ENCODE measurements at places on chromosomes 6 and 20.

DNA sequence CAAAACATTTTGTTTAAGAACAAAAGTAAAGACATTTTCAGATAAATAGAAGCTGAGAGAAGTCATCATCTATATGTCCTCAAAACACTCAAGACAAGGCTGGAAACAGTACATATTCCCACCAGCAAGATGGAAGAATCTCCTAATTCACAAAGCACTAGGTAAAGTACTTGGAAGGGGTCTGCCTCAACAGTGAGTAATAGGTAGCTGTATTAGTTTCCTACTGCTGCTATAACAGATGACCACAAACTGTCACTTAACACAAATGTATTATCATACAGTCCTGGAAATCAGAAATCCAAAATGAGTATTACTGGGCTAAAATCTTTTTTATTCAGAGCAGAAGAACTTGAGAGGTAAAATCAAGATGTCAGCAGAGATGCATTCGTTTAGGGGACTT, 40.6 kb downstream of the ZKSCAN8 start:
- no peaks in the 10 kb centered on the region for H3K4me1 ChIP-seq
- peaks cover 8% of the 10 kb centered on the region for H3K27me3 ChIP-seq
- H3K4me3 ChIP-seq, result no peak overlapping the region
- no peak for DNase-seq

GRCh38 chr6:151324488-151324825, 66.9 kb downstream of the ZBTB2 start:
- peaks cover 75% of the 10 kb centered on the region for H3K27me3 ChIP-seq
- DNase-seq, result no peak
- H3K36me3 ChIP-seq, result no peaks in the 10 kb centered on the region
- H3K4me3 ChIP-seq, result peak overlapping the region; percentile 35

DNA sequence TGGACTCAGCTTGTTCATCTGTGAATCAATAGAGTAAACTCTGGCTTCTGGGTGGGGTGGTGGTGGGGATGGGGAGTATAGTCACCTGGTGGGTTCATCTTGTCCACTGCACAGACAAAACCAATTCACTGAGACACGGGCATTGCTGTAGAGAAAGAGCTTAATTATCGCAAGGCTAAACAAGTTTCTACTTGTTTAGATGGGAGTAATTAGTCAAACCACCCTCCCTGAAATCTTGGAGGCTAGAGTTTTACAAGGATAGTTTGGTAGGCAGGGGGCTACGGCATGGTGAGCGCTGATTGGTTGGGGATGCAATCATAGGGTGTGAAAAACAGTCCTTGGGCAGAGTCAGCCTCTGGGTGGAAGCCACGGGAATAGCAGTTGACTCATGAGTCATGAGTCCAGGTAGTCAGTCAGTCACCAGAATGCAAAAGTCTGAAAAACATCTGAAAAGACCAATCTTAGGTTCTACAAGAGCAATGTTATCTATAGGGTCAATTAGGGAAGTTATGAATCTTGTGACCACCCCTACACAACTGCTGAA, 77.8 kb downstream of the STMND1 start:
- H3K27ac ChIP-seq, result no peak overlapping the region
- H3K36me3 ChIP-seq, result no peaks in the 10 kb centered on the region

GRCh38 chr6:20325641-20326421, 75.8 kb upstream of the E2F3 start:
- H3K4me3 ChIP-seq, result no peak overlapping the region
- H3K27me3 ChIP-seq, result peaks cover 3% of the 10 kb centered on the region
- H3K4me1 ChIP-seq, result peaks cover 2% of the 10 kb centered on the region
- DNase-seq, result no peak

- no peaks in the 10 kb centered on the region for H3K36me3 ChIP-seq
- no peak for DNase-seq
- H3K27ac ChIP-seq, result no peak overlapping the region
- H3K4me1 ChIP-seq, result peaks cover 2% of the 10 kb centered on the region
Observed at GRCh38 chr6:81816380-81816779, 63.9 kb upstream of the TENT5A start.

GRCh38 chr20:39083761-39084160, 121.6 kb downstream of the DHX35 start:
- H3K4me1 ChIP-seq, result peaks cover 2% of the 10 kb centered on the region
- H3K27me3 ChIP-seq, result peaks cover 23% of the 10 kb centered on the region
- DNase-seq, result no peak
- no peaks in the 10 kb centered on the region for H3K36me3 ChIP-seq

- H3K27me3 ChIP-seq, result no peaks in the 10 kb centered on the region
- no peak for DNase-seq
- no peaks in the 10 kb centered on the region for H3K36me3 ChIP-seq
Observed at GRCh38 chr6:129866256-129866655, 5.1 kb upstream of the TMEM244 start.

DNA sequence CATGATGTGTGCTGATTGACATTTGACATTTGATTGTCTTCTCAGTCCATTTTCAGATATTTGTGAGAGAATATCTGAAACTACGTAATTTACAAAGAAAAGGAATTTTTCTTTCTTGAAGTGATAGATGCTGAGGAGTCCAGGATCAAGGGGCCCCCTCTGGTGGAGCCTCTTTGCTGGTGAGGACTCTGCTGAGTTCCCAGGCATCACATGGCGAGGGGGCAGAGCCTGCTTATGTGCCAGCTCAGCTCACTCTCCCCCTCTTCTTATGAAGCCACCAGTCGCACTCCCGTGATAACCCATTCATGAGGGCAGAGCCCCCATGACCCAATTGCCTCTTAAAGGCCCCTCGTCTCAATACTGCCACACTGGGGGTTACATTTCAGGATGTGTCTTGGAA, 91.3 kb downstream of the RPP40 start:
- H3K27ac ChIP-seq, result no peak overlapping the region
- peaks cover 67% of the 10 kb centered on the region for H3K4me1 ChIP-seq
- H3K4me3 ChIP-seq, result no peak overlapping the region
- no peaks in the 10 kb centered on the region for H3K27me3 ChIP-seq
- no peak for DNase-seq

DNA sequence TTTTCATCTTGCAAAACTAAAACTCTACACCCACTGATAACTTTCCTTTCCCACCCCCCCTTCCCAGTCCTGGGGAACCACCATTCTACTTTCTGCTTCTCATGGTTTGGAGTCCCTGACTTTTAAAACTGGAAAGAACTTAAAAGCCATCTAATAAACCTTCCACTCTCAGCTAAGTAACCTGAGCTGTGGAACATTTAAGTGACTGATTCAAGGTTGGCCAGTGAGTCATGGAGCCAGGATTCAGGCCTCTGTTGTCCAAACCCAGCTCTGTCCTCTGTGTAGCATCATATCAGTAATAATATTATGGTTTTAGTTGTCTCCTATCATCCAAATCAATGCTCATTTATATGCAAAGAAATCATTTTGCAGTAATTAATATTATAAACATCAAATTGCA, 176.0 kb upstream of the NT5E start:
- no peaks in the 10 kb centered on the region for H3K27me3 ChIP-seq
- H3K4me1 ChIP-seq, result no peaks in the 10 kb centered on the region
- DNase-seq, result no peak
- no peak overlapping the region for H3K27ac ChIP-seq
- H3K36me3 ChIP-seq, result no peaks in the 10 kb centered on the region

- H3K27me3 ChIP-seq, result peaks cover 6% of the 10 kb centered on the region
- H3K36me3 ChIP-seq, result no peaks in the 10 kb centered on the region
Observed at GRCh38 chr20:43388268-43389002, 69.3 kb upstream of the SRSF6 start.

DNA sequence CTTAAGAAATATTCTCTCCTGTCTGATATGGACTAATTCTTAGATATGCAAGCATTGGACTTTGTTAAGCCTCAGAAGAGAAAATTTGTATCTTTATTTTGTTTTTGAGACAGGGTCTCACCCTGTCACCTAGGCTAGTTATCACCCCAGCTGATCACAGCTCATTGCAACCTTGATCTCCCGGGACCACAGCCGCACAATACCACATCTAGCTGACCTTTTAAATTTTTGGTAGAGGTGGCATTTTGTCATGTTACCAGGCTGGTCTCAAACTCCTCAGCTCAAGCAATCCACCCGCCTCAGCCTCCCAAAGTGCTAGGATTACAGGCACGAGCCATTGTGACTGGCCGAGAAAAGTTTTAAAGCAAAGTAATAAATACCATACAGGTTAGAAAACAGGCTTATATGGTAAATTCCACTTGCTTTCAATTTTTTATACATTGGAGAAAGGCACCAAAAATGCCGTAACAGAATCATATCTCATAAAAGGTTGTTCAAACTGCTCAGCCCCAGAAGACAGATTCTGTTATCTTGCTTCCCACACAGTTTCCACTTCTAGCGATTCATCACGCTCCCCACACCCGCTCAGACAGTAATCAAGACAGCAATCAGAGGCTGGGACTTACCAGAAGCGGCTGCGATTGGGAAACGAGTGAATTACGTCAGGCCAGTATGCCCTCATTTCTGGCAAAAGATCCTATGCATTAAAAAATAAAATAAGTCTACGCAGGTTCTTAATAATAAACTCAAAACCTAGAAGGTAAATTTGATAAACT, 13.8 kb downstream of the RNASET2 start:
- H3K27ac ChIP-seq, result no peak overlapping the region
- H3K4me3 ChIP-seq, result no peak overlapping the region
- no peaks in the 10 kb centered on the region for H3K27me3 ChIP-seq
- peaks cover 8% of the 10 kb centered on the region for H3K36me3 ChIP-seq
- DNase-seq, result no peak
- H3K4me1 ChIP-seq, result no peaks in the 10 kb centered on the region

DNA sequence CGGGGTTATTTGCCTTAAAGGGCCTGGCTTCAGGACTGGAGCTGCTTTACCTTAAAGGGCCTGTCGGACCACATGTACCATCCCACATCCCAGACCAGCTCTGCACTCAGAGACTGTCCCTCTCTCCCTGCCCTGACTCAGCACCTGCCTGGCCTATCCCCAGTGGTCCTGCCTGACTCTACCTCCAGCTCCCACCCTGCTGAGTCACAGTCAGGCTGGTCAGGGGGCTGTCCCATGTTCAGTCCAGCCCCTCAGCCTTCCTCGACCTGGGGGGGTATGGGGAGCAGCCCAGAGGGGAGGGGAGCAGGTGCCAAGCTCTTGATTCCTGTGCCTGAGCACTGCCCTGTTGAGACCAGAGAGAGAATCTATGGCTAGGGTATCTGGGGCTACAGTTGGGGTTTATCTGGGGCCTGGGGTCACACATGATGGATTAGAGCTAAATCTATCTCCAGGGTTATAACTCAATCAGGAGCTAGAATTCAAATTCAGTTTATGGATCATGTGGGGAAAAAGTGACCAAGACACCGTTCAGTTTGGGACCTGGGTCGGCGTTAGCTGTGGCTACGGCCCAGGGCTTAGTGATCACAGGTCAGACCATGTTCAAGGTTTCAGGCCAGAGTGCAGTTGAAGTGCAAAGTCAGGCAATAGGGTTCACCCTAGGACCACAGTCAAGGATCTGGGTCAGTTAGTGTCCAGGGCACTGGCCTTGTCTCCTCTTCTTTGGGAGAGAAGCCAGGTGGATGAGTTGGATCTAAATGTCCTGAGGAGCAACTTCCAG, 9.4 kb upstream of the TRIB3 start:
- H3K4me1 ChIP-seq, result peaks cover 31% of the 10 kb centered on the region
- H3K36me3 ChIP-seq, result no peaks in the 10 kb centered on the region
- no peaks in the 10 kb centered on the region for H3K27me3 ChIP-seq
- H3K4me3 ChIP-seq, result no peak overlapping the region
- no peak overlapping the region for H3K27ac ChIP-seq

GRCh38 chr20:62990306-62990825, 16.4 kb downstream of the BHLHE23 start:
- no peak overlapping the region for H3K4me3 ChIP-seq
- H3K36me3 ChIP-seq, result no peaks in the 10 kb centered on the region
- peaks cover 4% of the 10 kb centered on the region for H3K4me1 ChIP-seq
- H3K27me3 ChIP-seq, result peaks cover 20% of the 10 kb centered on the region
- no peak overlapping the region for H3K27ac ChIP-seq
- no peak for DNase-seq

GRCh38 chr20:51221791-51222408, 199.0 kb upstream of the KCNG1 start:
- H3K4me3 ChIP-seq, result no peak overlapping the region
- H3K27ac ChIP-seq, result no peak overlapping the region
- peaks cover 47% of the 10 kb centered on the region for H3K27me3 ChIP-seq
- no peaks in the 10 kb centered on the region for H3K36me3 ChIP-seq

DNA sequence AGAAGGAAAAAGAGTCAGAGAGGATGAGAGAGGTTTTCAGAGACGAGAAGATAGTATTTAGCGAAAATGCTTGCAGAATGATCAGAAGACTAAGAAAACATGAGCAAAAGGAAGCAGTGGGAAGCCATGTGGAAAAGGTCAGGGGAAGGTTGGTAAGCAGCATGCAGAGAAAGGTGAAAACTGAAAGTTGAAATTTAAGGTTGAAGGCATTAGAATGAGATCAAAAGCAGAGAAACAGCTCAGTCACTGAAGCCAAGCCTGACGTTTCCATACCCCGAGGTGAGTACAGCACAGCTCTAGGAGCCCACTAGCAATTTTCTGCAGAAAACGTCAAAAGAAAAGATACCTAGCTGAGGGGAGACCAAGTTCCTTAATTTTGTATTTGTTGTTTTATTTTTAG, 19.1 kb upstream of the TFB1M start:
- peaks cover 16% of the 10 kb centered on the region for H3K4me1 ChIP-seq
- no peak overlapping the region for H3K27ac ChIP-seq
- no peak for DNase-seq
- no peak overlapping the region for H3K4me3 ChIP-seq
- peaks cover 4% of the 10 kb centered on the region for H3K36me3 ChIP-seq
- H3K27me3 ChIP-seq, result no peaks in the 10 kb centered on the region

GRCh38 chr6:143136647-143137046, 76.0 kb downstream of the AIG1 start:
- H3K4me1 ChIP-seq, result peaks cover 10% of the 10 kb centered on the region
- H3K4me3 ChIP-seq, result no peak overlapping the region
- peak overlapping the region; percentile 51 for H3K27ac ChIP-seq

DNA sequence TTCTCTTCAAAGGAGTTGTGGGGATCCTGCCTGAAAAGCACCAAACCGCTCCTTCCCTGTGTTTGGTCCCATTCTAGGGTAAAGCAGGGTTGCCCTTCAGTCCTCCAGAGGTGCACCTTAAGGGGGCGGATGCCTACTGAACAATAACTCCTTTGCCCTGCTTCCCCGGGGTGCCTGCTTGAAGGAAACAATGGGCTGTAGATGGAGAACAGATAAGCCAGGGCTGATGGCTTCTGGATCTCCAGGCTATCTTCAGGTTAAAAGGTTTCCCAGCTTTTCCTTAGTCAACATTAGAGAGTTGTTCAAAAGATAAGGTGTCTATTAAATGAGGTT, 5.4 kb upstream of the PRDM1 start:
- DNase-seq, result no peak
- H3K4me3 ChIP-seq, result no peak overlapping the region
- H3K36me3 ChIP-seq, result peaks cover 8% of the 10 kb centered on the region
- peaks cover 34% of the 10 kb centered on the region for H3K4me1 ChIP-seq

DNA sequence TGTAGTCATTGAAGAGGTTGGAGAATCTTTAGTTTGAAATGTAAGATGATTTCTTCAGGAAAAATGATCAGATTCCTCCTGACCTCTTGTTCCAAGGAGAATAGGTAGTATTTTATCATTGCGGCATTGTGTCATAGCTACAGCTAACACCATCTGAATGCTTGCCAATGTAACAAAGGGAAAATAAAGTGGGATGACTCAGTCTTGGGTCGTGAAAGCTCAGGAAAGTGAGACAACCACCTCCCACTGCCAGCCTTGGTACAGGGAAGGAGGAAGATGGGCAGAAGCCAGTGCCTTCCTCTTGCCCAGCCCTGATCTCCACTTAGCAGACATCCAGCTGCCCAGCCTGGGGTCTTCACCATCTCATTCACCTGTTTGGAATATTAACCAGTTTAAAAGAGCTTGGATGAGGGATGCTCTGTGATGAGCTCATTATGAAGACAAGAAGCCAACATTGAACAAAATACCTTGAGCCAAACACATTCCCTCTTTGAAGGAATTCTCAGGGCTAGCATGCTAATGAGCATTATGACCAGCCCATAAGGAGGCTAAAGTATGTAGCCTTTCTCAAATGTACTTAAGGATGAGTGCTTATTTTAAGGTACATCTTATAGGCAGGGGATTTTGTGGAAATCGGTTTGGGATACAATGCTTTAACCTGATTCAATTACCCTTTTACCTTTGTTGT, 40.0 kb upstream of the APCDD1L start:
- H3K4me3 ChIP-seq, result no peak overlapping the region
- no peak for DNase-seq
